ENCODE measurements at places on chromosomes 2 and 18.

DNA sequence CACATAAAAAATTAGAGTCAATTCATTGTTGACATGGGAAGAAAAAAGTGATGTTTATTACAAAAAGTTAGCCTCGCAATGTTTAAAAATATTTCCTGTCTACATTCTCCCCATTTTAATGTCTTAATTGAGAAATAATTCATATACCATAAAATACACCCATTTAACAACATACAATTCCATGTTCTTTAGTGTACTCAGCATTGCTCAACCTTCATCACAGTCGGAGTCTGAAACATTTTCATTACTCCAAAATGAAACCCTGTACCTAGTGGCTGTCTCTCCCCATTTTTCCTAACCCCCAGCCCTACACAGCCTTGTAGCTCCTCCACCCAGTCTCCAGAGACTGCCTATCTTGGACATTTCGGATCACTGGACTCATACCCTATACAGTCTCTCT, 103.9 kb upstream of the CBLN2 start:
- no peak for DNase-seq

GRCh38 chr2:84781942-84782716, 98.8 kb downstream of the TRABD2A start:
- no peak for DNase-seq

DNA sequence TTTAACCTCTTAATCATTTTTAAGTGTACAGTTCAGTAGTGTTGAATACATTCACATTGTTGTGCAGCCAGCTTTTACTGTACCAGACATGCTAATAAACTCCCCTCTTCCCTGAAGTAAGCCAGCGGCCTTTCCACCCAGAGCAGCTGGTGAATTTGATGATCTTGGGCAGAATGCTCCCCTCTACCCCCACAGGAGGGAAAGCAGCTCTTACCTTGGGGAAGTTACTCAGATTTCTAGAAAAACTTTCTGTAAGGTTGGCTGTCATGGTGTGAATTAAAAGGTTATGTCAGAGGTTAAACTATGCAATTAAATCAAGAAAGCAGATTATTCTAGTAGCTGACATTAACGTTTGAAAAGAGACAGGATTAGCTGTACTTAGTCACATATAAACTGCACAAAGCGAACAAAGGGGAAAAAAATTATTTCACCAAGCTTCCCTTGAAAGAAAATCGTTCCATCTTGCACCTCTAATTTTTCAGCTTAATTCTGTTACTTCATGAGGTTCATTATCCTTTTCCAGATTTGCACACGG, 398.5 kb upstream of the NRP2 start:
- no peak for DNase-seq

- DNase-seq: no peak
Observed at GRCh38 chr2:201269764-201270163, 9.4 kb downstream of the CASP8 start.

- no peak for DNase-seq
Observed at GRCh38 chr2:43075811-43076585, 150.4 kb downstream of the ZFP36L2 start.

GRCh38 chr2:55365303-55365702, 54.4 kb downstream of the CCDC88A start:
- no peak for DNase-seq

GRCh38 chr2:3523551-3524041, 4.3 kb upstream of the ADI1 start:
- no peak for DNase-seq

DNA sequence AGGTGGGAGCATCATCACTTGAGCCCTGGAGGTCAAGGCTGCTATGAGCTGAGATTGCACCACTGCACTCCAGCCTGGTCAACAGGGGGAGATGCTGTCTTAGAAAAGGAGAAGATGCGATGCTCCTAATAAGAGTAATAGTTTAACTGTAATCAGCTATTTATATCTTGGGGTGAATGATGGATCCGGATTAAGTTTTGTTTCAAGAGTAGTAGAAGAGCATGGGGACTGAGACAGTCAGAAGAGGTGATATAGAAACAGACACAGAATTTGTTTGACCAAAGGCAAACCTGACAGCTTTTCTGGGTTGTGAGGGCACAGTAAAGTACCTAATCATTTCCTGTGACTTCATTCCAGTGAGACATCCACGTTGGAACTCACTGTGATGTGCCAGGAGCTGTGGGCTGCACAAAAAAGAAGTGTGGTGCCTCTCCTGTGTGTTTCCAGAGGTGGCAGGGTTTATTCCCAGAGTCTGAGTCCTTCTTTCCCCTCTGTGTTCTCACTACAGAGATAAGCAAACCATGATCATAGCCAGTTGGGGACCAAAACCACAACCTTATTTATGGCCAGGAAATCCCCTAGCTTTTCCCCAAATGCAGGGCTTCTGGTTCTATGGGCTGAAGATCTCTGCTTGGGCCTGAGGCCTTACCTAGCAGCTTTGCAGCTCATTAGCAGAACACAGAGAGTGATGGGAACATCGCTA, 113.7 kb downstream of the XRCC5 start:
- no peak for DNase-seq

DNA sequence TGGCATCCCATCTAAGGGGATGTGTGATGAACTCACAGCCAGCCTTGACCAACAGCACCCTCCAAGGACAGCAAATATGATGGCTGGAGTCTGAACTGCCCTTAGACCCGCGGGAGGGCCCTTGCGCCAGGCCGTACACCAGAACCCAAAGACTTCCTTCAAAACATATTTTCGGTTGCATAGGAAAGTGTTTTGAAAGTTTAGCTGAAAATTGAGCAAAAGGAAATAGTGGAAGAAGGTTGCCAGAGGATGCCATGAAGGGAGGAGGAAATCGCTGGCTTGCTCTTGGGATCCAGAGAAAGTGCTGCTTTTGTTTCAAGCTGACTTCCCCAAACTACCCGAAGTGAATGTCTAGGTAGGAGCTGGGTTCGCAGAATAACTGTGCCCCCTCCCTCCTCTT, 61.3 kb downstream of the IL1R2 start:
- DNase-seq: no peak

GRCh38 chr2:144686518-144687215, 166.7 kb upstream of the ZEB2 start:
- no peak for DNase-seq

GRCh38 chr2:29731948-29732347, 189.4 kb downstream of the ALK start:
- no peak for DNase-seq

DNA sequence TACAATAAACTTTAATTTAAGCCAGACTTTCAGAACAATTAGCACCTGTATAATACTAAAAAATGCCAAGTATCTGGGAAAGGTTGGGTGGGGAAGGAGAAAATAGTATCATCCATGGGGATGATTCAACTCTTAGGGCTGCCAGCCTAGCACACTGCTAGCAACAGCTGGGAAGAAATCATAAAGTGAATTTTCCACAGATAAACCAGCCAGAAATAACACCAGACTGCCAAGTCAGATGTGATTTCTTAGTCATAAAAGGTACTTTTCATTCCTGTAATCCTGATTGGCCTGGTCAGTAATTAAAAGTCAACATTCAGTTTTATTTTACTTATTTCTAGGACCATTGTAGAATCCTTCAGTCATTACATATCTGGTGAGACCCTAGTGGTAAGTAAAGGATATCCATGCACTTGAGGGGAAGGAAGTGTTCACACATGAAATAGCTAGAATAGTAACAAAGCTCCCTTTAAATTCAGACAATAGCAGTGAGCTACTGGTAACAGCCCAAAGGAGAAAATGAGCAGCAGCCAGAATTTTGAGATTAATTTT, 59.4 kb downstream of the LIMS1 start:
- no peak for DNase-seq
